Kasumi-1 (cell line): ENCODE measurements at places on chromosomes 3 and 15.

DNA sequence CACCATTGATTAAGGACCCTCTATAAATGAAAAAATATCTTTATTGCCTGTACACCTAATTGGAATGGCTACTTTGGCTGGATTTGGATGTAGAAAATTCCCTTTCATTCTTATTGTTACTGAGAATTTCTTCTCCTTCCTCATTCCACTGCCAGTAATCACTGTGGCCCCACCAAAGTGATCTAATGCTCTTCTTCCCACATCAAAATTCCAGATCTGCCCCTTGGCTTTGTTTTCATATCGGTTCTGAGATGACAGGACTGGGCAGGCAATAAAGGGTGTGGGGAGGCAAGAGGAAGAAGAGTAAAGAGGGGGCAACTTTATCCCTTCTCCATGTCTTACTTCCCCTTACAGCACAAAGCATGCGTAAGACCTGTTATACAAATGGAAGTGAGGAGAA, 2.1 kb downstream of the ANKUB1 start:
- DNase-seq, result no peak

- DNase-seq, result no peak
Measured at GRCh38 chr3:43733459-43734384, 43.0 kb downstream of the ABHD5 start.

DNA sequence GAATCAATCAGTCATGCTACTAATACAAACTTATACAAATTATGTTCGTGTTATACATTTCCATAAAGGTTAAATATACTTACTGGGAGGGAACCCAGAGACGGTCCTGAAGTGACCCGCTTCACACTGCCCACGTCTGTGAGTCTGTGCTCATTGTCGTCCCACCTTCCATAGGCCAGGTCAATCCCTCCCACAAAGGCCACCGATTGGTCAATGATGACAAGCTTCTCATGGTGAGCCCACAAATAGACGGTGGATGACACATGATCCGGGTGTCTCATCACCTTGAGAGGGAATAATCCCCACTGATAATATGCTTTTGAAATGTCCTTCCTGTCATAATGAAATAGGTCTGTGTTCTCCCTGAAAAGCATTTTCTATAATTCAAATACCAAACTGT, 121.7 kb downstream of the PLD1 start:
- DNase-seq, result no peak

DNA sequence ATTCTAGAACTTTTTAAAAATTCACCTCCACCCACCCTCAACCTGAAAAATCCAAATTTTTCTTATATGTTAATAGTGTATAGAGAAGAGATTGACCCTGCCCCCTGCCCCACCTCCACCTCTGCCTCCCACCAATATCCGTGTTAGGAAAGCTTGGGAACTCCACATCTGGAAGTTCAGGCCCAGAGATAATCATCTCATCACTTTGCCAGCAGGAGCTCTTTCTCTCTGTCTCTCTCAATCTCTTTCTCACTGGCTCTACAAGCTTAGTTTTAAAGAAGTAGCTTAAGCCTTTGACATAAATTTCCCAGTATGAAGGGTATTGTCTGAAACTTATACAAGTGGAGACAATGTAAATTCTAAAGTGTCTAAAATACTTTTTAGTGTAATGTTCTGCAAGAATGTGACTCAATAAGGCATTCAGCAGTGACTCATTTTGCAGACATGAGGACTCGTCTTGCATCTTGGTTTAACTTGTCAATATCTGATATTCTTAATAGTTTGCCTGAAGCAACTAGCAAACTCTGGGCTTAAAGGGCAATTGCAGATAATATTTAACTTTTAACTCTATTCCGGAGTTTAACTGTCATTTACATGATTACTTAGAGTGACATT, 299.8 kb upstream of the EPHA3 start:
- no peak for DNase-seq

DNA sequence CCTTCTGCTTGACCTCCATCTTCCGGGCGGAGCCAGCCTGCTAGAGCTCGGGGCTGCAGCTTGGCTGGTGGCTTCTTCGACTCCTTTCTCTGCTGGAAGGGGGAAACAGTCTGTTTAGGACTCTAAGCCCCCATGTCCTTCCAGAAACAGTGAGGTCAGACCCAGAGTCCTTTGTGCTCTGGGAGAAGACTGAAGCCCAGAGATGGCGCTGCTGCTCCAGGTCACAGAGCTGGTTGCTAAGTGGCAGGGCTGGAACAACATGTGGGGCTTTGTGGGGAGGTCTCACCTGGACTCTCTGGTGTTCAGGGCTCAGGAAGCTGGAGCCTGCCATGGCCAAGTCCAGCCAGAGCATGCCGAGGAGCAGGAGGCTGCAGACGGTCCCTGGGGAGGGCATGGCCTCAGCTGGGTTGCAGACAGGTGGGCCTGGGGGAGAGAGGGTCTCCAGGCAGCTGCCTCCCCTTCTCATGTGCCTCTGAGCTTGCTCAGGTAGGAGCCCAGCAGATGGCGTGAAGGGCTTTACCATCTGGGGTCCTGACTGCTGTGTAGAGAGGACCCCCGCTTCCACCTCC, 2.9 kb downstream of the GHRL start:
- DNase-seq, result no peak

DNA sequence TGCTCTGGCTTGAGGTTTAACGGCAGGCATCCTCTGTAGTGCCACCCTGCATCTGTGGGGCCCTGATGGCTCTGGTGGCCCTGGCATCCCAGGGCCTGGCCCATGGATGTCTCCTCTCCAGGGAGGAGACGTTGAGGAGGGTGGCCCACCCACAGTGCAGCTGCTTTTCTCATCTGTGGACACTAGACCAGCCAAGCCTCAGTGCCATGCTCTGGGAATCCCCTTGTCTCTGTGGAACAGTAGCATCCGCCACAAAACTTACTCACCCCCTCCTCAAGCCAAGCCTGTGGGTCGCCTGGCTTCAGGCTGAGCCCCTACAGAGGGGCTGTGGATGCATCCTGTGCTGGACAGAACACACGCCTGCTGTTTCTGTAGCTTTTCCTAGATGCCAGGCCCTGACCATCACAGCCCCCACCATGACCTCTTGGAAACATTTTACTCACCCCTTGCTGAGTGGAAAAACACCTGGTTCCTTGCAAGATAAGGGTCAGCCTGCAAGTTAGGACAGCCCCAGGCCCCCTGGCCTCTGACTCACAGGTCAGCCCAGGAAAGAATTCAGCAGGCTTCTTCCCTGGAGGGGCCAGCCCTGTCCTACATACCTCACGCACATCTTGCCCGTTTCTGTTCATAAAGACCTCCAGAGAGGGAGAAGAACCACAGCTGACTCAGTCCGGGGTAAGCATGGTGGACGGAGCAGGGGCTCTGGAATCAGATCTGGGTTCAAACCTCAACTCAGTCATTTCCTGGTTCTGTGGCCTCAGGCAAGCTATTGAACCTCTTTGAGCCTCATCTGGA, 19.0 kb downstream of the PAK6 start:
- no peak for DNase-seq

DNA sequence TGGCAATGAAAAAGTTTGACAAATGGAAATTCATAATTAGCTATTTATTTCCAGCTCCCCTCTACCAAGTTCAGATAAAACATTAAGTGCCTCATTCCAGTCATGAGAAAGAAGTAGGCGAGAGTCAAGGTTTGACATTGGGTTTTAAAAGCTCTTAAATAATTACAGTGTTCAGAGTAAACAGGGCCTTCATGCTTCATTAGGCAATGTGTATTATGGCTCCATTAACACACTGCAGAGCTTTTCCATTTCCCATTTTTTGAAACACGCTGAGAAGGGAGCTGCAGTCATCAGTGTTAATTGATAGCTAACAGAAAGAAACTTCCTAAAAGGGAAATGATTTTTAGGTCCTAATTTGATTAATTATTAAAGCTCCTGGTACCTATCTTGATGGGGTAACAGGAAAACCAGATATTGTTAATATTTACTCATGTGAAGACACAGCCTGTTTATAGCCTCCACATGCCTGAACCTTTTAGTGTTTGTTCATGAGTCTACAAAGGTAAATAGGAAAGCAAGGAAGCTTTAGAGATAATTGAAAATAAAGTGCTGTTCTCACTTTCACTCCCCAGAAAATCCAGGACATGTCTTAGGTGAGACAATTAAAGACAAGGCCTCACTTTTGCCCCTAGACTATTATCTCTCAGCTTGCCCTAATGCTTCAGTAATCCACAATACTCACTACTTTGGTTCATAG, 28.7 kb downstream of the SST start:
- DNase-seq, result no peak

- DNase-seq, result no peak
Measured at GRCh38 chr3:167851171-167851570, 115.7 kb downstream of the SERPINI1 start.

DNA sequence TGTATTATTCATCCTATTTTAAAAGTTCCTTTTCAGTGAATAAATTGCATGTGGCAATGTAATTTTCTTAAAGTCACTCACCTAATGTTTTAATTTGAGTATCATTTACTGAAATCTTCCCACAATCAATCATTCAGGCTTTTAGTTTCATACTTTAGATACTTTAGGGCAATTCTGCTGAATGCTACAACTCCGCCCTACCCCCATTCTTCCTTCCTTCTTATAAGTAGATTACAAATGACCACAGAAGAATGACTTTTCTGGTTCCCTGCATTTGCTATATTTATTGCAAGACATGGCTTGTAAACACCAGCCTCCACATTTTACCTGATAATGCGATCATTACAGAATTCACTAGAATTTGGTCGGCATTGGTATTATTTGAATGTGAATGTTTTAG, 1061.9 kb downstream of the FHIT start:
- DNase-seq, result no peak

DNA sequence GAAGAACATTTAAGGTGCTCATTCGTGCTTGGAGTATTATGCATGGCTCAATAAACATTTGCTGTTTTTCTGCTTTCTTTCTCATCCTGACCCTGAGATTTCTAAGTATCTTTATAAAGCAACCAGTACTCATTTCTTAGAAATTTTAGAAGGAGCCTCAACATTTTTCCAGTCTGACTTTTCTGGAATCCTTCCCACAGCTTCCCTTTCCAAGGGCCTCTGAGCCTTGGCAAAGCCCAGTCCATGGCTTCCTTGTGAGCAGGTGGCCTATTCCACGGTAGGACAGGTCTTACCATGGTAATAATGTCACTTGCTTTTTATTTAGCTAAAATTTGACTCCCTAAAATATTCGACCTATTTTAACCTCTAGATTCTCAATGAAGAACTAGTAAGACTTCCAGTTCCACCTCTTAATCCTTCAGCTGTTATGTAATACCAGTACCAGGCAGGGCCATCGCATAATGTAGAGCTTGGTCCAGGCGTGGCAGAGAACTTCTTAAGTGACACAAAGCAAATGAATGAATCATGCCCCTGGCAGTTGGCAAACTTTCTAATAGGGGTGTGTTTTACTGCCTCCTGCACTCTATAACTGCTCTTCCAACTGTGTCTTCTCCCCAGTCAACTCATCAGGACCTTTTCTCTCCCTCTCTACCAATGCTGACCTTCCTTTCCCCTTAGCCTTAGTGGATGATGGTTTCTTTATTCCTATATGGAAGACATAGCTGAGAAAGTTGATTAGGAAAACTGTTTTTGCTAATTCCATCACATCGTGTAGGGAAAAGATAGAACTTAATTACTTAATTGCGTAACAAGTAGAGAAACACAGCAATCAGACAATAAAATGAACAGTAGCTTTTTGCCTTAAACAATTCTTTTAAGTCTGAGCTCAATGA, 894 bp upstream of the TM4SF4 start:
- DNase-seq, result no peak

DNA sequence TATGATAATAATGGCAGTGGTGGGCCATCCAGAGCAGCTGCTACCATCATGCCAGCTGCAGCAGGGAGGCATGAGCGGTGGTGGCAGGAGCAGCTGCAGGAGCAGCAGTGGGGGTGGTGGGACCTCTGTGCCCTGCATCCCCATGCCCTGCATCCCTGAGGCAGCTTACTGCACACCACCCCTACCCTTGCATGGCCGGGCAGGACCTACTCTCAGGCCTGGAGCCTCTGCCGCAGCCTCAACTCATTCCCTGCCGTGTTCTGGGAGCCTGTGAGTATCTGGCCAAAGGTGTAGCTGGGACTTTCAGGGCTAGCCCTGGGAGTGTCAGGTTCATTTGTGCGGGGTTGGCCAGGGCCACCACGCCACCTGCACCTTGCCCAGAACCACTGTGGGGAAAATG, 3.3 kb upstream of the XCR1 start:
- no peak for DNase-seq

- DNase-seq, result no peak
Measured at GRCh38 chr3:56823984-56824703, 22.4 kb upstream of the ARHGEF3 start.

DNA sequence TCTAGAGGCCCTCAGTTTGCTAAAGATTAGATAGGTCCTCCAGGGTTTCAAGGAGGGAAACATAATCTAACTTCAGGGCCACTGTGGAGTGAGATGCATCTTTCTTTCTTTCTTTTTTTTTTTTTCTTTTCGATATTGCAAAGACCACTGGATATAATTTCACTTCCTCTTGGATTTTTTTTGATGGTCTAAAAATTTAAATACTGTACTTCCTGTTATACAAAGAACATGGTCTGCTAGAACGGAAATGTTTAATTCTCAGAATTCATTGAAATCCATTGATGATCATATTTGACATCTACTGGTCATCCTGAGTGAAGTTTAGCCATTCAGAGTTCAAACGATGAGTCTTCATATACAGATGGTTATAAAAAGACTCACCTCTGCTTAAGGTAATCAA, 808.8 kb upstream of the LMCD1 start:
- DNase-seq, result no peak

- no peak for DNase-seq
Measured at GRCh38 chr3:154584041-154584440, 154.1 kb upstream of the GPR149 start.

DNA sequence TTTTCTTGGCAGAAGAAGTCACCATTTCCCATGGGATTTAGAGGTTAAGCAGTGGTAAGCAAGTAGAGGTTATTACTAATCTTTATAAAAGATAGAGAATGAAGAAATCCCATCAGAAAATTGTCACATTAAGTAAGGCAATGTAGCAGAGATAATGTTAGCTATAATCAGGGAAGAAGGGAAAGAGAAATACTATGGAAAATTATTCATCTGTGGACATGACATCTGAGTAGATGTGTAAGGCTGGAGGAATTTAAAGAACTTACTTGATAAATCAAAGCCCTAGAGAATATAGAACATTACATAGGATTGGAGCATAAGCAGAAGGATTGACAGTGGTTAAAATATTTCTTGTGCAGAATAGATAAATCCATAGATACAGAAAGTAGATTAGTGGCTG, 553.1 kb upstream of the CBLB start:
- no peak for DNase-seq

GRCh38 chr3:124833710-124834332, 53.3 kb downstream of the ITGB5 start:
- no peak for DNase-seq

- no peak for DNase-seq
Measured at GRCh38 chr3:140051019-140051957, 116.3 kb downstream of the CLSTN2 start.

- no peak for DNase-seq
Measured at GRCh38 chr3:187717572-187717971, 15.2 kb upstream of the RTP2 start.

- no peak for DNase-seq
Measured at GRCh38 chr3:17473761-17474160, 268.7 kb downstream of the TBC1D5 start.
